HepG2 (cell line): ENCODE measurements at places on chromosomes 12 and 14. TPM values are rescaled to one million over a fixed set of nuclear protein-coding genes. Genes with fewer than 3 reads are reported as not detected.

RESF1 gene
- polyA plus RNA-seq: 7.9 and 8.1 TPM in 2 replicates

RD3L gene
- not detected in 2 replicates for polyA plus RNA-seq

RNF34 gene
- 36.8 and 37.4 TPM in 2 replicates for polyA plus RNA-seq

SLC25A3 gene
- 223 and 292 TPM in 2 replicates for polyA plus RNA-seq

DNA sequence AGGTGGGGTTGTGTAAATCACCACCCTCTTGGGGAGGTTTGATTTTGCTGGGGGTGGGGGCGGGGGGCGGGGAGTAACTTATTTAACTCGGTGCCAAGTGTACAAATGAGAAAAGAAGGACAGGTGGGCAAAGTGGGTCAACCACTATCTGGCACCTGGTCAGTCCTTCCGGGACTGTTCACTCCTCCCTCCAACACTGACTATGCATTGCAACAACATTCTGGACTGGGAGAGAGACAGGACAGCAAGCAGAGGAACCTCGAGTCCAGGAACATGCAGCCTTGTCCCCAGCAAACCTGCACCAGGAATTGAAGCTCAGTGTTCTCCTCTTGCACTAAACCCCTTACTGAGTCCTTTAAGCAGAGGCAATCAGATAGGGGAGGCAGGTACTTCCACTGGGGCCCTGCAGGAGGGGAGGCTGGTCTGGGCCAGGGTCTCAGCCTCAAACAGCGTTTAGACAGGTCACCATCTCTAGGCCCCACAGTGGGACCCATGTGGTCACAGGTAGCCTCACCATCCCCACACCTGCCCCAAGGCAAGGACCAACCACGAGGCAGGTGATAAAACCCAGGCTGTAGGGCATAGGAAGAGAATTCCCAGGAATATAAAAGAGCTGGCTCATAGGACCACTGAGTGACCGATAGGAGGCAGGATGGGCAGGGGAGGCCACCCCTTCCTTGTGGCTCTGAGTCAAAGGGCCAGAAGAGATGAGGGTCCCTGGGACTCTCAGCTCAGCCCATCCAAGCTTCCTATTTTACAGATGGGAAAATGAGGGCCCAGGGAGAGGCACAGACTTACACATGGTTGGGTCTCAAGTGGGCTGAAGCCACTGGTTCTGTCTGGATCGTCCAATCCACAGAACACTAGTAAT is 9.8 kb downstream of the CCDC85C start:
- no peak for DNase-seq

- DNase-seq: no peak
Observed at GRCh38 chr12:96107236-96107635, 71.8 kb upstream of the LTA4H start.

GRCh38 chr12:124663206-124663605 is 95.8 kb upstream of the NCOR2 start:
- peak; percentile 54 for DNase-seq

- DNase-seq: no peak
Observed at GRCh38 chr12:41739066-41739465, 405.6 kb downstream of the GXYLT1 start.

DNA sequence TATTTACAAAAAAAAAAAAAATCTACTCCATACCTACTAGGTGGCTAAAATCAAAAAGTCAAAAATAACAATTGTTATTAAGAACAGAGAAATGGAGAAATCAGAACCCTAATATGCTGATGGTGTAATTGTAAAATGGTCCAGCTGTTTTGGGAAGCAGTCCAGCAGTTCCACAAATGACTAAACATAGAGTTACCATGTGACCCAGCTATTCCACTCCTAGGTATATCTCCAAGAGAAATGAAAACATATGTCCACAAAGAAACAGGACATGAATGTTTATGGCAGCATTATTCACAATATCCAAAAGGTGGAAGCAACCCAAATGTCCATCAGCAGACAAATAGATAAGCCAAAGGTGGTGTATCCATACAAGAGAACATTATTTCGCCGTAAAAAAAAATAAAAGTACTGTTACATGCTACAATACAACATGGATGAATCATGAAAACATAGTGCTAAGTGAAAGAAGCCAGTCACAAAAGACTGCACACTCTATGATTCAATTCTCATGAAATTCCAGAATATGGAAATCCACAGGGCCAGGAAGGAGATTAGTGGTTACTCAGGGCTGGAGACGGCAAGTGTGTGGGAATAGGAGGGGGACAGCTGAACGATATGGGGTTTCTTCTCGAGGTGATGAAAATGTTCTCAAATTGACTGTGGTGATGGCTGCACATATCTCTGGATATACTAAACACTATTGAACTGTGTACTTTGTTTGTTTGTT is 9.1 kb upstream of the DPF3 start:
- DNase-seq: no peak

- DNase-seq: no peak
Observed at GRCh38 chr12:40248034-40248433, 23.2 kb downstream of the LRRK2 start.

DNA sequence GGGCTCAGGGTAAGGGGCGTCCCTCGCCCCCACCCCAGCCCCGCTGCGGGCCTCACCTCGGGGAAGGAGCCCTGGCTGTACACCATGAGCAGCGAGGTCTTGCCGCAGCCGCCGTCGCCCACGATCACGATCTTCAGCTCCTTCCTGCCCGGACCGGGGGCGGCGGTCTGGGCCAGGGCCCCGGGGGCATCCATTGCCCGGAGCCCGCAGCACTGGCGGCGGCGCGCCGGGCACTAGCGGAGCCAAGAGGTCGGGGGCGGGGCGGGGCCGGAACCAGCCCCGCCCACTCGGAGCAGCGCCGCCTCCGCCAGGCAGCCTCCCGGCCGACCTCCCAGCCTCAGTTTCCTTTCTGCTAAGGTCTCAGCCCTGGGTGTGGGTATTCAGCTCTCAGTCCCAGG is at the start of gene RHOF:
TSS of gene RHOF (minus strand) at position 249 of the 398 bp plus-strand sequence. CDS start at position 194, 55 bp downstream.
- DNase-seq: no peak

DNA sequence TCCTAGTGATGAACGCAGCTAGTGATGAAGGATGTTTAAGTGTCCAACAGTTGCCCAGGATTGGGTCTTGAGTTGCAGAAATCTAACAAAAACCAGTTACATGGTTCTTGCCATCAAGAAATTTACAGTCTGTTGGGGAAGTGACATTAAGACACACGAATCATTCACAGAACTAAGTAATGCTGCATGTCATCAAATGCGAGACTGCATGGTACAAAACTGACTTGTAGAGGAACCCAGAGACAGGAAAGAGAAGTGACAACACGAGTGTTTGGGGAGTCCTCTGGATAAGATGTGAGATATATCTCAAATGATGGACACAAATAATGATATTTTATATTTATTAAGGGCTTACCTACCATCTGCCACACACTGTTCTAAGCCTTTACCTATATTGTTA is 6.1 kb upstream of the SYNE3 start:
- DNase-seq: no peak

DNA sequence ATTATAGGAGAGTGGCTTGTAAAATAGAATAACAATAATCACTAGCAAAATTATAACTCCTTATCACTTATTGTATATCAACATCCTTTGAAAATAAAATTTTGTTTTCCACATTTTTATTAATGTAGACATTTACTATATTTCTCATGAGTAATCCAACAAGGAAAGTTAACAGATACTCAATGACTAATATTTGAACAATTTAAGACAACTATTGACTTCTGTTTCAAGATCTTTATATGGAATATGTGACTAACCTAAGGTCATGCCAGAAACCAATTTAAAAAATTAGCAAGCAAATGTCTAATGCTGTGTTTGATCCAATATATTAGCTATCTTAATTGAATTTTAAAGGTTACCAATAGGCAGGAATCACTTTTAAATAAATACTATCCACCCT is 638.5 kb upstream of the FLRT2 start:
- DNase-seq: no peak

- peak; percentile 39 for DNase-seq
Observed at GRCh38 chr14:37116933-37117849, 55.2 kb downstream of the SLC25A21 start.

GRCh38 chr12:102964872-102965271 is 7.4 kb downstream of the ASCL1 start:
- no peak for DNase-seq

GRCh38 chr12:9673404-9674225 is 4.1 kb downstream of the CLEC2D start:
- peak; percentile 14 for DNase-seq

GRCh38 chr12:53067993-53068770 is 11.0 kb downstream of the SPRYD3 start:
- no peak for DNase-seq

- no peak for DNase-seq
Observed at GRCh38 chr14:55739967-55740648, 160.1 kb downstream of the KTN1 start.

DNA sequence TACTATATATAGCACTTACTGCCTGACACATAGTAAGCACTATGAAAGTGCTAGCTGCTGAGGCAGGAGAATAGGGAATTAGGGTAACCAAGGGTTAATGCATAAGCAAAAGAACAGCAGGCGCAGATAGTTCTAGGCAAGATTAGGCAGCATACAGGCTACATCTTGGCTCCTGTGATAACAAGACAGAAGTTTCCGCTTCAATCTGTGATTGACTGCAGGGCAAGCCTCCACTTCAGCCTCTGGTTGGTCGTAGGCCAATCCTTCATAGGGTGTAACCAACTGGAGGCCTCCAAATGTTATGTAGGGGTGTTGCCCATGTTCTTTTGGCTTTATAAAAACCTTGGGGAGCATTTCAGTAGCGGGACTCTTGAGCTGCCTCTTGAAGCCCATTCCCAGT is 46.9 kb downstream of the KLHL28 start:
- DNase-seq: peak; percentile 45

DNA sequence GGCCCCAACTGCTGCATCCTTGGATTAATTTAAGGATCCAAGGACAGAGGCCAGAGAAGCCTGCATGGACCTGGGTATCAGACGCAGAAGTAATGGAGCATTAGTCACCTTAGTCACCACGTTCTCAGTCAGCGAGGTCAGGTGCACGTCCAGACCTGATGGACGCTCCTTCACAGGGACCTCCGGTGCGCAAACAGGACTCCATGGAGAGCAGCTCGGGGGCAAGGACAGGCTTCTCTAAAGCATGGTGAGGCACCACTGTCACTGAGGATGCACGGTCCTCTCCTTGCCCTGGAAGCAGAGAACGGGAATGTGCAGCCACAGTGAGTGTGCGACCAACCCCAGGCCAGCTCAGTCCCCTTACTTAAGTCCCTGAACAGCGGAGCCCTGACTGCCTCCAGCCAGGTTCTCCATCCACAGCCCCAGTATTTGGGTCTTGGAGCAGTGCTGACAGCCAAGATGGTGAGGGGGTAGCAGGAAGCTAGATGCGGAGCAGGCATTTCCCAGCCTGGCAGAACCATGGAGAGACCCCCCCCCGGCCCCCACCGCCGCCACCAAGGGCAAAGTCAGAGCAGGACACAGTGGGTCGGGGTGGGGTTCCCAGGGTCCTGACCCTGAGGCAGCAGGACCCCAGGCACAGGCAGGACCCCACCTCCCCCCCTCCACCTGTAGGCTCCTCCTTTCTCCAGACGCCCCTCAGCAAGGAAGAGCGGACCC is 253.4 kb upstream of the SFSWAP start:
- DNase-seq: no peak

DNA sequence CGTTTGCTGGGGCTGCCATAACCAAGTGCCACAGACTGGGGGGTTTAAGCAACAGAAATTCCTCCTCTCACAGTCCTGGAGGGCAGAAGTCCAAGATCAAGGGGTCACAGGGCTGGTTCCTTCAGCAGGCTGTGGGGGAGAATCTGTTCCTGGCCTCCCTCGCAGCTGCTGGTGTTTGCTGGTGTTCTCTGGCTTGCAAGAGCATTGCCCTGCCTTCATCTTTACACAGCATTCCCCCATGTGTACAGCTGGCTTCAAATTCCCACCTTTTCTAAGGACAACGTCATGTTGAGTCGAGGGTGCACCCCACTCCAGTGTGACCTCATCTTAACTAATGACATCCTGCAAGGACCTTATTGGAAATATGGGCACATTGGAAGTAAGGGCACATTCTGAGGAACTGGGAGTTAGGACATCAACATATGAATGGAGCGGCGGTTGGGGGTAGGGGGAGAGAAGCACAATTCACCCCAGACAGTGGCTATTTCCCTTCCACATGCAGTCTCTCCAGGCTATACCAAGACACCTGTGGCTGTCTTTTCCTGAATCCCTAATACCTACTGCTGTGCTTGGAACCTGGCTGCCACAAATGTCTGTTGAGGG is 123.6 kb downstream of the FOXN3 start:
- no peak for DNase-seq

DNA sequence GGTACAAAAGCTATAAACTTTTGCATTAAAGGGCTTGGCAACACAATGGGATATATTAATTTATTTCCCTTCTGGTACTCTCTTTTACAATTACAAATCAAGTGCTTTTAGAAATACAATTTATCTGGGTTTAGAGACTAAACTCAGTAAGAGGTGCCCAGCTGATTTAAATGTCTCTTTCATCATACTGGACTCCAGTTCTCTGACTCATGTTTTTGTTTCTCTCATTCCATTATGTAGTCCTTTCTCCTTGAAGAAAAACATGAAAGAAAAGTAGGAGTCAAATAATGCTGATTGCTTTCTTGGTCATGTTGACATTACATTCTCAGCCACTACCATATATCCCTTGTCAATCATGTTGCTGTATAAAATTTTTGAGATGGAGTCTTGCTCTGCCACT is 36.3 kb upstream of the CFL2 start:
- no peak for DNase-seq

DNA sequence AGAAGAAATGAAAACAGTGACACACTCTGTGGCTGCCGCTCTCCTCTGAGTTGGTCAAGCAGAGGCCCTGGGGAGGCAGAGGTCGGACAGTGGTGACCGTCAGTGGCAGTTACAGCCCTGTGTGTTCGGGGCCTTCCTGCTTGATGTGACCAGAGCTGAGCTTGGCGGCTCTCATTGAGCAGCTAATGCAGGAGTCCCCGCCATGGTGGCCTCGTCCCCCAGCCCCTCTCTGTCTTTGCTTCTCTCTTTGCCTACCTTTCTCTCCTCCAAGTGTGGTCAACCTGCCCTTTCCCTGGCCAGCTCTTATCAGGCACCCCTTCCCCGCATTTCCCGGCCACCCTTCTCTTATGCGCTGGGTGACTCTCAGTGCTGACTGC is 362.8 kb downstream of the CACNA1C start:
- no peak for DNase-seq

DNA sequence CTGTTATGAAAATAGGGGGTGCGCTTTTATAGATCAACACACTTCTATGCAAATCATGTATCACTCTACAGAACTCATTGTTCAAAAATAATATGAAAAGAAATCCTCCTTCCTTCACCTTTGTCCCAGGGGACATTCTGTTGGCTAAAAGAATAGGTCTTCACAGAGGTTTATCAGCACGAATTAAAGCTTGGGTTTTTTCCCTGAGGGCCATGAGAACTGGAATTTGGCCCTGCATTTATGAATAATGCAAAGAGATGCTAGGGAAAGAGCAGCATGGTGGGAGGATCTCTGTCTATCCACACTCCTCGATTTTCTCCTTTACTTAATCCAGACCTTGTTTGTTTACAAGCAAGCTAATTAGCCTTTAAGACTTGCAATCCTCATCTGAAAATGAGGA is 16.2 kb upstream of the CRADD start:
- no peak for DNase-seq
